CD4-positive, alpha-beta T cell treated with Interleukin-2 at 100 ng/mL for 4 hours (primary cell): ENCODE measurements at places on chromosomes 12 and 14.

GRCh38 chr14:90814806-90815571, 1.2 kb downstream of the TTC7B start:
- DNase-seq = no peak

GRCh38 chr12:23084236-23084995, 459.4 kb downstream of the ETNK1 start:
- no peak for DNase-seq

- DNase-seq = no peak
These were observed 5.6 kb downstream of the TBPL2 start for GRCh38 chr14:55434805-55435174.

- no peak for DNase-seq
These were observed 23.8 kb upstream of the COX6A1 start for GRCh38 chr12:120413901-120414695.

- DNase-seq = no peak
These were observed 91.7 kb upstream of the DIO3 start for GRCh38 chr14:101469382-101470247.

- DNase-seq = no peak
These were observed 191.5 kb upstream of the CAND1 start for GRCh38 chr12:67077617-67078016.

DNA sequence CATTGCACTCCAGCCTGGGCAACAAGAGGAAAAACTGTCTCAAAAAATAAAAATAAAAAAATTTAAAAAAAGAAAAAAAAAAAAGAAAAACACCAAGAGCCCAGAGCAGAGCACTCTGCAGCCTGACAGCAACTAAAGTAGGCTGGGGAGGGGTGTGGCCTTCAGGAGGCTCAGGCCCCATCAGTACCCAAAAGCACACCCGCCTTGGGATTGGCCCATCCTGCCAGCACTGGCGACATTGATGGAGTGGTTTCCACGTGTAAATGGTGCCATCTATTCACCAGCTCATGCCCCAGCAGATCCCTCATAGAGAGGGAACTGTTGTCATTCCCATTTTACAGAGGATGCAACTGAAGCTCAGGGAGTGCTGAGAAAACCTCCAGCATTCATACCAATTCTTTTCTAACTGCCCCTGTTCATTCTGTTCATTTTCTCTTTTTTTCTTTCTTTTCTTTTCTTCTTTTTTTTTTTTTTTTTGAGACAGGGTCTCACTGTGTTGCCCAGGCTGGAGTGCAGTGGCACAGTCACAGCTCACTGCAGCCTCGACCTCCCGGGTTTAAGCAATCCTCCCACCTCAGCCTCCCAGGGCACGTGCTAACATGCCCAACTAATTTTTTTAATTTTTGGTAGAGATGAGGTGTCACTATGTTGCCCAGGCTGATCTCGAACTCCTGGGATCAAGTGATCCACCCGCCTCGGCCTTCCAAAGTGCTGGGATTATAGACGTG, 89.3 kb downstream of the IRF2BPL start:
- DNase-seq = no peak

DNA sequence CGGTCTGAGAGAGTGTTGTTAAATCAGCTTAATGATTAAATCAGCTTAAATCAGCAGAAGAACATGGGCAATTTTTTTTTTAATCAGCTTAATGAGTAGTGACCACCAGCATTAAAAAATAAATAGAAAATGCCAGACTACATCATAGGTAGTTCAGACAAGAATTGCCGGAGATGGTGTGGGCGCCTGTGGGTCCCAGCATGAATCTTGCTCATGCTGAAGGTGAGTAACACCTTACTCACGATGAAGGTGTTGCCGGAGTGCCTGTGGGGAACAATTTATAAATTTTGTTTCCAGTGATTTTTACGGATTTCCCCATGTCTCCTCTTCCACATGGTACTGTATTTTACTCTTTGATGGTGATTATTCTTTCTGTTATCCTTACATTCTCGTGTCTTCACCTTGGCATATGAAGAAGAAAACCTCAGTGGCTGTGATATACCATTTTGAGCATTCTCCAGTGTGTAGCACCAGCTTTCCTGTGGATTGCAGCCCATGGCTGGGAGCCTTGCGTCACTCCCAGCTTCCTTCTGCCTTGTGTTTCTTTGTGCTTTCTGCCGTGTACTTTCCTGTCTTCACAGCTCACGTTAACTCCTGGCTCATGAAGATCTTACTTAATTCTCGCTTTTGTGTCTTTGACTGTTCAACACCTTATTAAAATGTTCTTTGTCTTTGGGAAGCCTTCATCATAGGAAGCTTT, 4.7 kb downstream of the TDRD9 start:
- no peak for DNase-seq

- DNase-seq = no peak
These were observed 111.0 kb upstream of the GSC start for GRCh38 chr14:94880876-94881275.
